ENCODE measurements at places on chromosomes 3 and 15. TPM values are rescaled to one million over a fixed set of nuclear protein-coding genes. Genes with fewer than 3 reads are reported as not detected.

GRCh38 chr3:160774172-160774571 lies 18.1 kb downstream of the PPM1L start:
- no peak overlapping the region for H3K27ac ChIP-seq
- H3K4me3 ChIP-seq: no peak overlapping the region
- DNase-seq: no peak
- H3K4me1 ChIP-seq: peaks cover 11% of the 10 kb centered on the region

DNA sequence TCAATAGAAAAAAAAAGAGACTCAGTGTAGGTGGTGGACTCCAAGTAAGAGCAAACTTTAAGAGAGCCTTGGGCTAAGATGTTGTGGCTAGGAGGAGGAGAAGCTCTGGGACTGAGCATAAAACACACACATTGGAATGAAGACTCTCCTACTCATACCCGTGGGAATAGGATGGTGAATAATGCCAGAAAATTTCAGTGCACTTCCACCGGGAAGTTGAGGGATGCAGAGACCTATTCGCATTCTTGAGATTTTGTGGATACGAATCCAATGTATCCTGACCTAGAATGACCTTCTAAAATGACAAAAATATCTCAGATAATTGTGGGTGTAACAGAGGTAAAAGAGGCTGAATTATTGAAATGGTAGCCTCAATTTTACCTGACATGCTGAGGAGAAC lies 388.7 kb upstream of the SGO1 start:
- H3K4me3 ChIP-seq: no peak overlapping the region
- H3K4me1 ChIP-seq: no peaks in the 10 kb centered on the region
- H3K36me3 ChIP-seq: no peaks in the 10 kb centered on the region

GRCh38 chr15:40930430-40931299 lies 1.5 kb downstream of the DLL4 start:
- peaks cover 8% of the 10 kb centered on the region for H3K36me3 ChIP-seq
- H3K4me1 ChIP-seq: peaks cover 27% of the 10 kb centered on the region
- peak; percentile 47 for DNase-seq
- H3K27ac ChIP-seq: no peak overlapping the region
- peak overlapping the region; percentile 66 for H3K4me3 ChIP-seq

DNA sequence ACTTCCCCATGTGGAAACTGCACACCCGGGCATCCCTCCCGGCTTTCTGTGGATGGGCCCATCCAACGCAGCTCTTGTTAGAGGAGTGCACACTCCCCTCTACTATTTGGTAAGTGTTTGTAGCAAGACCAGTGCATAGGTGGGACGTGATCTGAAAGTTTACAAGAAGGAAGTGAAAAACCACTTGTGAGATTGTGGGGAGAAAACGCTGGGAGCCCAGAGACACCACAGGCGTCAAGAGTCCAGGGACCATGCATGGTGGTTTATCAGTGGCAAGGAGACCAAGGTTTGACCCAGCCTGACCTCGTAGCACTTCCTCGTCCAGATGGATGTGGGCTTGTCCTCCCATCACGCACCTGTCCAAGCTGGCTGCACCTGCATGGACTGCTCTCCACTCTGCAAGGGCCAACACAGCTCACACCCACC lies 51.6 kb downstream of the ATP10A start:
- no peak overlapping the region for H3K27ac ChIP-seq
- no peaks in the 10 kb centered on the region for H3K36me3 ChIP-seq
- no peaks in the 10 kb centered on the region for H3K27me3 ChIP-seq
- peaks cover 8% of the 10 kb centered on the region for H3K4me1 ChIP-seq

GRCh38 chr3:16884748-16885592 lies at the start of gene PLCL2:
PLCL2 (plus strand) TSS chr3:16884955; CDS start chr3:16885040, 85 bp downstream.
- H3K4me3 ChIP-seq: peak within 1 kb of the TSS; percentile 79
- DNase-seq: peak; percentile 35
- H3K27ac ChIP-seq: peak within 1 kb of the TSS; percentile 31
- H3K36me3 ChIP-seq: peaks cover 20% of the 10 kb centered on the region
- H3K27me3 ChIP-seq: no peaks in the 10 kb centered on the region
- H3K4me1 ChIP-seq: peaks cover 22% of the 10 kb centered on the region

- H3K27ac ChIP-seq: no peak overlapping the region
- peak; percentile 43 for DNase-seq
- H3K4me3 ChIP-seq: no peak overlapping the region
- H3K4me1 ChIP-seq: no peaks in the 10 kb centered on the region
- H3K36me3 ChIP-seq: no peaks in the 10 kb centered on the region
Observed at GRCh38 chr15:77650265-77650664, 17.6 kb upstream of the LINGO1 start.

- H3K27me3 ChIP-seq: peaks cover 9% of the 10 kb centered on the region
- H3K27ac ChIP-seq: no peak overlapping the region
- no peaks in the 10 kb centered on the region for H3K36me3 ChIP-seq
- no peaks in the 10 kb centered on the region for H3K4me1 ChIP-seq
Observed at GRCh38 chr3:43243590-43244587, 42.5 kb upstream of the SNRK start.

DNA sequence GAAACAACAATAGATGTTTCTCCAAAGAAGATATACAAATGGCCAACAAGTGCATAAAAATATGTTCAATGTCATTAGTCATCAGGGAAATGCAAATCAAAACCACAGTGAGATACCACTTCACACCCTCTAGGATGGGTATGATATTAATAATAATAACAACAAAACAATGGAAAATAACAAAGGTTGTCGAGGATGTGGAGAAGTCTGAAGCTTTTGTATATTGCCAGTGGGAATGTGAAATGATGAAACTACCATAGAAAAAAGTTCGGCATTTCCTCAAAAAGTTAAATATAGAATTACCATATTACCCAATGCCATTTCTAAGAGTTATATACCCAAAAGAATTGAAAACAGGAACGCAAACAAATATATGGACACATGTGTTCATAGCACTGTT lies 10.8 kb downstream of the BHLHE40 start:
- H3K4me3 ChIP-seq: no peak overlapping the region
- no peak for DNase-seq
- H3K27ac ChIP-seq: peak overlapping the region; percentile 35

DNA sequence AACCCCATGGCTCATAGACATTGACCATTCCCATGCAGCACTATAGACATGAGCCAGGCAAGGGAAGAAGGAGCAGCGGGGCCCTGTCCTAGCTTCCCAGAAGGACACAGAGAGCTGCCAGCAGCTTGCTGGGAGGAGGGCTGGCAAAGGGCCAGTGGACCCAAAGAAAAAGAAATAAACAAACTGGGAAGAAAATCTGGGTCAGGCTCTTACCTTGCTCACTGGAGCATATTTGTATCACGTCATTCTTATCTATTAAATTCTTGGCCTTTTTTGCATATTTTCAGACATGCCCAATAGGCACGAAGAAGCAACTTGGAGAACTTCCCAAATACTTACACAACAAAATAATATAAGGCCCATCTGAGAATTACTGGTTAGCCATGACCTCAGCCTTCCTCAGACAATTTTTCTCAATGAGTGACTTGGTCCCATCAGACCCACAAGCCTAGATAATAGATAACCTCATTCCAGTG lies 28.4 kb downstream of the RASGRP1 start:
- no peaks in the 10 kb centered on the region for H3K36me3 ChIP-seq
- no peak overlapping the region for H3K4me3 ChIP-seq
- DNase-seq: no peak
- H3K4me1 ChIP-seq: peaks cover 8% of the 10 kb centered on the region
- H3K27me3 ChIP-seq: no peaks in the 10 kb centered on the region

- peaks cover 5% of the 10 kb centered on the region for H3K36me3 ChIP-seq
- H3K27ac ChIP-seq: no peak overlapping the region
- no peak for DNase-seq
- H3K27me3 ChIP-seq: no peaks in the 10 kb centered on the region
Observed at GRCh38 chr3:62445275-62445674, 71.9 kb upstream of the FEZF2 start.

GRCh38 chr15:33852094-33852493 lies 116.2 kb upstream of the CHRM5 start:
- H3K27me3 ChIP-seq: no peaks in the 10 kb centered on the region
- H3K4me3 ChIP-seq: no peak overlapping the region
- H3K27ac ChIP-seq: no peak overlapping the region

GRCh38 chr3:126433496-126434263 lies 39.0 kb downstream of the CFAP100 start:
- no peak overlapping the region for H3K27ac ChIP-seq
- no peak for DNase-seq
- H3K27me3 ChIP-seq: no peaks in the 10 kb centered on the region
- peaks cover 12% of the 10 kb centered on the region for H3K36me3 ChIP-seq
- no peak overlapping the region for H3K4me3 ChIP-seq

DNA sequence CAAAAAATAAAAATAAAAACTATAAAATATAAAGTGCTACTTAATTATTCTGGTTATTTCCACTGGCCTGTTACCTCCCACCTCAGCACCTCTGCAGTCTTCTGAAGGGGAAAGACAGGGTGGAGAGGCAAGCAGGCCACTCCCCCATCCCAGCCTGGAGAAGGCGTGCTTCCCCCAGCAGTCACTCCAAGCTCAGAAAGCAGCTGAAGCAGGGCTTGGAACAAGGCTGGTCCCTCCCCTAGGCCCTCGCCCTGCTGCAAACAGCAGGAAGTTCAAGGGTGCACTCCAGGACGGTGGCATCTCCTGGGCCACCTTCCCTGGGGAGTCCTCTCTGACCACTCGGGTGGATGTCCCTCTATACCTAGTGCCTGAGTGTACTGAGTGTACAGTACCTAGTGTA lies 21.4 kb downstream of the CACNA2D2 start:
- H3K36me3 ChIP-seq: no peaks in the 10 kb centered on the region
- DNase-seq: no peak
- H3K27me3 ChIP-seq: peaks cover 63% of the 10 kb centered on the region
- no peak overlapping the region for H3K27ac ChIP-seq
- H3K4me1 ChIP-seq: no peaks in the 10 kb centered on the region
- H3K4me3 ChIP-seq: no peak overlapping the region

NR1I2 gene
- 6.0 TPM for total RNA-seq

GHSR gene
- not detected for total RNA-seq

SAMMSON gene
- not detected for total RNA-seq

ZIC4 gene
- total RNA-seq: not detected

SYNPR gene
- 0.90 TPM for total RNA-seq

WDR93 gene
- total RNA-seq: not detected
